ENCODE measurements at places on chromosomes 6 and 20.

DNA sequence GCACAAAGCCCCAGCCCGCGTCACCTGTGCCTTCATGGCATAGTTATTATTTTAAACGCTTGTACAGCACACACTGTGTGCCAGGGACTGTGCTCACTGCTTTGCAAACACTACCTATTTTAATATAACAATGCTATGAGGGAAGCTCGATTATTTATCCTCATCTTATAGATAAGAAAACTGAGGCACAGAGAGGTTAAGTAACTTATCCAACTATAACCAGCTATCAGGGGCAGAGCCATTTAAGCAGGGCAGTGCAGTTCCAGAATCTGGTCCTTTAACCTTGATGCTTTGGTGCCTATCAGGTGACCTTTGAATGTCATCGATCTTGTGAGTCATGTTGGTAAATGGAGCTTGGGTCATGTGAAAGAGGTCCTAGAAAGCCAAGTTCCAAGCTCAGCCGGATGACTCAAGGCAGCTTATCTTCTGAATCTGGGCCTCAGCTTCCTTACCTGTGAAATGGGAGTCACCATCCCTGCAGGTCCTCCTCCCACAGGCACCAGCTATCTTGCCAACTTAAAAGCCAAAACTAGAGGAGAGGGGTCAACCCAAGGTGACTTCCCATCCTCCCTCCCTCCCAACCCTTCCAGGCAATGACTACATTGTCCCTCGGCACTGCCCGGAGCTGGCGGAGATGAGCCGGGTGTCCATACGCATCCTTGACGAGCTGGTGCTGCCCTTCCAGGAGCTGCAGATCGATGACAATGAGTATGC, 56.4 kb upstream of the TTPAL start:
- no peak for DNase-seq

- DNase-seq = peak; percentile 35
Measured at GRCh38 chr6:15522427-15522826, 140.4 kb downstream of the DTNBP1 start.

DNA sequence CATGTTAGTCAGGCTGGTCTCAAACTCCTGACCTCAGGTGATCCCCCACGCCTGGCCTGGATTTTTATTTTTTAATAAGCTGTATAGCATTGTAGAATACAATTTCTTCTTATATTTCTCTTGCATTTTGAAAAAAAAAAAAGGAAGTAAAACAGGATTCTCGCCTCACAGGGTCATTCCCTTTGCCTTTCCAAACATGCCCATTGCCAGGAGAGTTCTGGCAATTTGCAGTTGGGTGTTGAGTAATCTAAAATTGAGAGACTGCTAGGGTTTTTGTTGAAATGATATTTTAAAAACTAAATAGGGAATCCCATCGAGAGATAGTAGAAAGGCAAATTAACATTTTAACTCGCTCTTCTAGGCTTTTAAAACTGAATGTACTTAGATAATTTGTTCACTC, 196.1 kb downstream of the JARID2 start:
- DNase-seq = no peak

DNA sequence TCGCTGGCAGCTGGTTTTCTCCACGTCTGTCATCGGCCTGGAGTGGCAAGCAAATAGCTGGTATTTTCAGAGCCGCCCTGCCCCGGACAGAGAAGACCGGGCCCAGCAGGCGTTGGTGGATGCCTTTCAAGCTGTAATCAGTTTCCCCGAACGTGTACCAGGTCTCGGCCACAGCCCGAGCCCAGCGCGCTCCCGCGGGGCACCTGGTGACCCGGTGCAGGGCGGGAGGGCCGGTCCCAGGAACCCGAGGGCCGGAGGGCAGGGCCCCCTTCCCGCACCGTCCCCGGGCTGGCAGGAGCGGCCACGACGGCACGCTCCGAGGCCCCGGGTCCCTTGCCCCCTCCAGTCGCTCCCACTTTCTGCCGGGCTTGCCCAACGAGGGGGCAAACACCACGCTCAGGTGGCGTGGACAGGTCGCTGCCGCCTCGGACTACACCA, 348 bp upstream of the PYGB start:
- no peak for DNase-seq

DNA sequence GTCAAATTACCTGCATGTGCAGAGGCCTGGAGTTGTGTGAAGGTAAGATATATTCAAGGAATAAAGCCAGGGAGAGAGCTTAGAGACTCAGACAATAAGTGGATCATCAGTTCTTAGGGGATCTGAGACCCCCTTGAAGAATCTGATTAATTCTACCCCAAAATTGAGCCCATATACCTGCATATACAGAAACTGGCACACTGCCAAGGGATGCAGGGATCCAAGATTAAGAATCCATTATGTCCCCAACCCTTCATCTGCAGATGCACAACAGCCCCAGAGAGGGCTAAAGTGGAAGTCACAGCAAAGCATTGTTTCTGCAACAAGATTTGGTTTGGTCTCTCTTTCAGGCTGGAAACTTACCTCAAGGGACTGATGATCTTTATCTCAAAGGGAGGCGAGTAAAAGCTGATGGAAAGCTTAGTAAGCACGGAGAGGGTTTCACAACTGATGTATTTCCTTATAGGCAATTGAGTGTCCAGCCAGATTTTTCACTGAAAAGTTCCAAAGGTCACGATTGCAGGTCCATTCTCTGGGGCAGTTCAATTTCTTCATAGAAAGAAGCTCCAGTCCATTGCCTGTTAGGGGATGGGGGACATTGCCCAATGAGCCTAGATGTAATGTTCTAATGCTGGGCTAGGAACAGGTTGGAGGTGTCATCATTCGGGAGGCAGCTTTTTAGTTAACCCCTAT, 20.9 kb upstream of the STK35 start:
- DNase-seq = no peak

DNA sequence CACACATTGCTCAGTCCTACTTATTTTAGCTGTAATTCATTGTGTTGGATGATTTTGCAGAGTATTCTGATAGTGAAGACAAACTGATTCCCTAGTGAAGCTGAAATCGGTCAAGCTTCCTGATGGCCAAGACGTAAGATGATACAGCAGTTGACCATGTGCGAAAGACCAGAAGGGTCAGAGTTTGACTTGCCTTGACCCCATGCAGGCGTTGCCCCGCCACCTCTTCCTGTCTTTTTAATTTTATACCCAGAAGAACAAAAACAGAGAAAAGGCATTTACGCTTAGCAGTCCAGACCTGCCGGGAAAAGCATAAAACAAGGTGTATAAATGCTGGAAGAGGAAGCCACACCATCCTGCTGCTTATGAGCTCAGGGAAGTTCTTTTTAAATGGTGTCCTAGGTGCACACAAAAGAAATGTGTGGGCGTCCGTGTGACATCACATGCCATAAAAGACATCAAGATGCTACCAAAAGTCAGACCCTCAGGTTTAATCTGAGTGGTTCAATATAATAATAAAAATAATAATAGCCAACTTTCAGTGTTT, 32.2 kb downstream of the TSHZ2 start:
- no peak for DNase-seq

GRCh38 chr6:53727748-53728147, 62.2 kb upstream of the KLHL31 start:
- DNase-seq = no peak

Measured in MV-4-11 (cell line).